ENCODE measurements at places on chromosomes 2 and 18.

GRCh38 chr18:70576276-70577022 lies 287.6 kb downstream of the SOCS6 start:
- DNase-seq, result no peak

GRCh38 chr2:150690261-150690660 lies 202.8 kb upstream of the RND3 start:
- DNase-seq, result no peak

GRCh38 chr2:30769891-30770462 lies 37.3 kb downstream of the CAPN13 start:
- no peak for DNase-seq

- DNase-seq, result no peak
Measured at GRCh38 chr18:12766986-12767433, 64.2 kb downstream of the PSMG2 start.

DNA sequence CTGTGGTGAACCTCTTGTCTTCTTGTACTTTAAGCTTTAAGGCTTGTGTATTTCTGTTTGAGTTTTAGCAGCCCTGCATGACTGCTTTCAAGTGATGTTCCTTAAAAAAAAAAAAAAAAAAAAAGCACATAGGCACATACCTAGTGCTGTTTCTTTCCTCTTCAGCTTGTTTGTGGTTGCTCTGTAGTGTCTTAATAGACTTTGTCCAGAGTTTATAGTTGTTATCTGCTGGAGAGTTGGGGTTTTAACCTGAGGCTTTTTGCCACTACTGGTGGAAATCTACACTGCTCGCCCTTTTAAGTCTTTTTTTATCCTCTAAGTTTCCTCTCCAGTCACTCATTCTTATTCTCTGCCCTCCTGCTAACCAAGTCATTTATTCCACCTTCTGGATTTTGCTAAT lies 34.5 kb downstream of the AGFG1 start:
- no peak for DNase-seq

- DNase-seq, result no peak
Measured at GRCh38 chr18:24128700-24129099, 10.2 kb upstream of the CABYR start.

- no peak for DNase-seq
Measured at GRCh38 chr2:164954954-164955701, at the start of gene SLC38A11. Gene SLC38A11, minus strand, starts transcription at chr2:164955525. Its CDS starts 278 bp downstream, at chr2:164955247.

GRCh38 chr2:192604295-192604694 lies 409.6 kb upstream of the TMEFF2 start:
- no peak for DNase-seq

DNA sequence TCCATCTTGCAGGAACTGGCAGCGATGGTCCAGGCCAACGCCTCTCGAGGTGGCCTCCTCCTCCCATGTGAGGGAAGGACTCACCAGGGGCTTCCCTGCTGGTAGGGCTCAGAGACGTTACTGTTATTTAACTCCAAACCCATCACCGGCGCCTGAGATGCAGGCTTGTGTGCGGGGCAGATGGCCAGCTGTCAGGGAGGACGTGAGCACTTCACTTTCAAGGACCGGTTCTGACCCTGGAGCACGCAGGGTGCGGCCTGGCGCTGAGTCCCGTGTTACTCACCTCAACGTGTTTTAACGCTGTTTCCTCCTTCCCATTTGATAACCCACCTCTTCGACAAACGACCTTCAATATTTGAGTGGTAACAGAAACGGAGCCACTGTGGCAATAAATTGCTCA lies 350.2 kb downstream of the ZNF516 start:
- no peak for DNase-seq

DNA sequence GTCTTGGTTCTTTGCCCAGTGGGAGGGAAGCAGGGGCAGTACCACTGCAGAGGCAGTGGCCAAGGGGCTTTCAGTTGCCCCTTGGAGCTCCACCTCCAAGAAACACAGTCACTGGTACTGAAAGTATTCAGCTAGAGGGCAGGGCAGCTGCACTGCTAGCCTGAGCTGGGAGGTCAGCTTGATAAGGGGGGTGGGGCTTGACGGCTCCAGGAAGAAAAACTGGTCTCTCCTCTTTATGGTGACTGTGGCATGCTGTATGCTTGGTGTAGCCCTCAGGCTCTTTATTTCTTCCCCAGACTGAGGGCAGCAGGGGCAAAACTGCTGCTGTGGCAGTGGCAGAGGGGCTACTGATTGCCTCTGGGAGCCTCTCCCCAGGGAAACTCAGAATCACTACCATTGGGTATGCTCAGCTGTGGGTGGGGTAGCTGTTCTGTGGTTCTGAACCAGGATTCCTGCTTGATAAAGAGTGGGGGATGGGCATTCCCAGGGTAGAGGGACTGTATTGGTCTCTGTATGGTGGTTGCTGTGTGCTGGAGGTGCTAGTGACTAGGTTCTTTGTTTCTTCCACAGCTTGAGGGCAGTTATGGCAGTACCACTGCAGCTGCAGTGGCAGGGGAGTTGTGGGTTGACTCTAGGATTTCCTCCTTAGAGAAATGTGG lies 134.6 kb upstream of the SCN7A start:
- no peak for DNase-seq

DNA sequence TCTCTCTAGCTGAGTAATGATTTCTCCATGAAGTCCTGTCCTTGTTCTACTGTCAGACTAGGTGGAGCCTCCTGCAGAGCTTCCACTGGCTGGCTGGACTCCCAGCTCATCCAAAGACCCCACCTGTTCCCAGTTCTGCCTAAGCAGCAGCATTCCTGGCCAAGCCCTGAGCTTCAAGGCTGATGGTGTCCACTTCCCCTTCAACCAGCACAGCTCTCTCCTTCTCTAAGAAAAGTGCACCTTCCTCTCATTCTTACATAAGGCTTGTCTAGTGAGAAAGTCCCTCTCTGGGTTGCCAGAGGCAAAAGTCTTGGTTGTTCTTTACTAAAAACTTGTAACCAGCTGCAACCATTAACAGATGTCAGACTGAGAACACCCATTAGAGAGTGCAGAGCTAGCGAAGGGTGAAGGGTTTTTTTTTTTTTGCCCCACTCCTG lies 58.9 kb downstream of the CXCR4 start:
- DNase-seq, result no peak

DNA sequence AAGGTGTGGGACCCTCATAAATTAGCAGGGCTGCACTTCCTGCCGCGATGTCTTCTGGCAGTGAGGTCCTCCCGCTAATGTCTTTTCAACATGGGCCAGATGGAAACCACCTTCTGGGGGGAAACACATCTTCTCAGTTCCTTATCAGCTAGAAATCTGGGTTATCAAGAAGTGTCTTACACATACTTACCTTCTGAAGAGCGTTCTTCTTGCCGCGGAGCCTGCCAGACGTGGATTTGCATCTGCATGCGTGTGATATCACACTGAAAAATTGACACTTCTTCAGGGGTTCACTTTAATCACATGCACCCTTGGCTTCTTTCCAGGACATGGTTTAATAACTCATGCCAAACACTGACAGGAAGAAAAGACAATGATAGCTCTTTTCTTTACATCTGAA lies 163.5 kb upstream of the SOX11 start:
- DNase-seq, result no peak

GRCh38 chr2:176106581-176107539 lies at the start of gene HOXD11:
Gene HOXD11, plus strand, starts transcription at chr2:176107280. Its CDS starts 76 bp downstream, at chr2:176107356.
- DNase-seq, result no peak

GRCh38 chr2:119059287-119059686 lies 99.3 kb downstream of the C1QL2 start:
- DNase-seq, result no peak

GRCh38 chr2:167134381-167135072 lies 246.2 kb downstream of the XIRP2 start:
- peak; percentile 53 for DNase-seq

DNA sequence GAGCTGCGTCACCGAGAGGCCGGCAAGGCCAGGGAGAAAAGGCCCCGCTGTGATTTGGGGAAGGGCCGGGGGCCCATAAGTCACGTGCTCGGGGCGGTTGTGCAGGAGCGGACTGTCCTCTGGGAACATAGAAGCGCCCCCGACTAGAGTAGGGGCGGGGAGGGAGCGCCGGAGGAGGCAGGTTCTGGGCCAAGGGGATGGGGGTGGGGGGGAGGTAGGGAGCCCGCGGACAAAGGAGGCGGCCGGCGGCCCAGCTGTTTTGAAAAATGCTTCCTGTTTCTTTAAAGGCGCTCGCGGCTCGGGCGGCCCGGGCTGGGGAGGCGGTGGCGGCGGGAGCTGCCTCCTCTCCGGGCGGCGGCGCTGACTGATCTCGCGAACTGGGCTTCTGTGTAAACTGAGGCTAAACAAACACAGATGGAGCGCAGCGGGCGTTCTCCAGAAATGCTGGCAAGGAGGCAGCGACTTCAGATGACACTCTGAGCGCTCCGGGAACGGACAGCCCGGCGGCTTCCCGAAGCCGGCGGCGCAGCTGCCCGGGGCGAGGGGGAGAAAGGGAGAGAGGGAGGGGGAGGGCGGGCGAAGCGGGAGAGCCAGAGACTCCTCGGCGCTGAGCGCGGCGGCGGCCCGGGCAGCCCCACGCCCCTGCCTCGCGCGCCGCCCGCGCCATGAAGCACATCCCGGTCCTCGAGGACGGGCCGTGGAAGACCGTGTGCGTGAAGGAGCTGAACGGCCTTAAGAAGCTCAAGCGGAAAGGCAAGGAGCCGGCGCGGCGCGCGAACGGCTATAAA lies at the start of gene ATOH8:
Gene ATOH8 (plus strand): TSS at position 467 of the 788 bp plus-strand sequence. CDS start 199 bp downstream, at position 666.
- DNase-seq, result no peak

DNA sequence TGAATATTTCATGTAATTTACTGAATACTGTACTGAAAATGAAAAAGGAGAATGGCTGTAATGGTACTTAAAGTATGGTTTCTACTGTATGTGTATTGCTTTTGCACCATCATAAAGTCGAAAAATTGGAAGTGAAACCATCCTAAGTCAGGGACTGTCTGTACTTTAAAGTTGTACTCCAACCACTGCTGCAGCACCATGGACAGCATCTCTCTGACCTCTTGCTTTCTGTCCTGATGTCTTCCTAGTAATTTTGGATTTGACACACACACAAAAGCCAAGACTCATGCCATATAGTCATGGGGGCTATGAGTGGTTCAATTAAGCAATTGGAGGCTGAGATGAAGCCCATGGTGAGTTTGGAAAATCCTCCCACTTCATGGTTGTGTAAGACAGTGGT lies 256.3 kb upstream of the PKDCC start:
- DNase-seq, result peak; percentile 7

DNA sequence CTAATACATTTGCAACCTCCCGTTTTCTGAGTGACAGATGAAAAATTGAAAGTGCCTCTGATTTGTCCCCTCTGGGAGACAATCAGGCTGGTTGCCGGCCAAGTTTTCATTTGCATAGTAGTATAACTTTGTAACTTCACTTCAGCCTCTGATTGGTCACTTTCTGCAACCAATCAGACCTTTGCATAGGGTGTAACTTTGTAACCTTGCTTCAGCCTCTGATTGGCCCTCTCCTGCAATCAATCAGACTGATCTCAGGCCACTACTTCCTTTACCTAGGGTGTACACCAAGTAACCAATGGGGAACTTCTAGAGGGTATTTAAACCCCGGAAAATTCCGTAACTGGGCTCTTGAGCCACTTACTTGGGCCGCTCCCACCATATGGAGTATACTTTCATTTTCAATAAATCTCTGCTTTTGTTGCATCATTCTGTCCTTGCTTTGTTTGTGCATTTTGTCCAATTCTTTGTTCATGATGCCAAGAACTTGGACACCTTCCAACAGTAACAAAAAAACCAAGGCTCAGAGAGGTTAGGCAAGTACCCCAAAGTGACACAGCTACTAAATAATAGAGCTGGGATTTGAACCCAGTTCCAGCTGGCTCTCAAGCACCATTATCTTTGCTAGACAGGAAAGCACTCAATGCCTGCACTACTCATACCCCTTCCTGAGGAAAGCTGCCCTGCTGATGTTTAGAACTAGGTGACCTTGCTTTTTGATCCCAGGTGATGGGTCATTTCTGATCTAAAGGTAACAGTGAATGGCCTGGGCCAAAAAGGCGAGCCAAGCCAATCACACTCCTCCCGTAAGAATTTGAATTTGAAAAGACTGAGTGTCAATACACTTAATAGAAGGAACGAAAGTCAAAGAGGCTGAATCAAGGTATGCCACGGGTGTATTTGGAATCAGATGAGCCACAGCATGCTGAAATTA lies 10.9 kb upstream of the MYOM1 start:
- no peak for DNase-seq

DNA sequence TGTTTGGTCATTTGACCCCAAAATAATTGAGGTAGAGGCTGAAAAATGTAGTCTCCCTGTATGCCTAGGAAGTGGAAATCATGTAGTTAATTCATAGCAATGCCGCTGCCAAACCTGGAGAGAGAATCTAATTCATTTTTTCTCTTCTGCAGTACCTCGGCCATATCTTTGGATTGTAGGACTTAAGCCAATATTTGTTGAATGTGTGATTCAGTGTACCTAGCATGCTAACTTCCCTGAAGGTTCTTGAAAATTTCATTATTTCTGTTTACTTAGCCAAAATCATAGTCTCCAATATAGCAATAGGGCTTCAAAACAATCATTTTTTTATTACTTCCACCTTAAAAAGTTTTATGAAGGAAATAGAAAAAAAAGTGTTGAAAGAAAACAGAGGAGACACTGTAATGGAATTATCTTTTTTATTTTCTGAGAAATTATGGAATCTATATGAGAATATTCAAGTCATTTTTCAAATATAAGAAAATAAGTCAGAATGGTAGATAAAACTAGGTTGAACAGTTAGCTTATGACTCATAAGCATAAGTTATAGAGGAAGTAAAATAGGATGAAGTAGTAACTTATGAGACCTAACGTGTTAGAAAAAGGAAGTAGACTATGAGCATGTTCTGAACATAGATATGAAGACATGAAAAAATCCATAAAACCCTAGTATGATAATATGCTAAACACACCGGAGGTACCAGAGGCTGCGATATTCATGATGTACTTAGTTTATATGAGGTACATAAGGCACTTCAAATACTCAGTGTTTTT lies 35.2 kb upstream of the CDH19 start:
- no peak for DNase-seq

DNA sequence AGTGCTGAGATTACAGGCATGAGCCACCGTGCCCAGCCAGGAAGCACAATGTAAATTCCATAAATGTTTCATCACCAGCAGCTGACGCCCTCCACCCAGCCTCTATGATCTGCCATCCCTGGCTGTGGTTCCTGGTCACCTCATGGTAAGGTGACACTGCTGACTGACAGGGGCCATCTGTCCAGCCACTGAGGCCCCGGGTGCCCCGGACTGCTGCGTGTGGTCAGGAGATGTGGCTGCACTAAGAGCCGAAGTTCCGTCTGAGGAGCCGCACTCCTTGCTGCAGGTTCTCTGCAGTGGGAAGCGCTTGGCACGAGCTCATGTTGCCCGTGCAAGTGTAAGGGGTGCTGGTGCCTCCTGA lies 10.9 kb downstream of the NTSR2 start:
- DNase-seq, result no peak

DNA sequence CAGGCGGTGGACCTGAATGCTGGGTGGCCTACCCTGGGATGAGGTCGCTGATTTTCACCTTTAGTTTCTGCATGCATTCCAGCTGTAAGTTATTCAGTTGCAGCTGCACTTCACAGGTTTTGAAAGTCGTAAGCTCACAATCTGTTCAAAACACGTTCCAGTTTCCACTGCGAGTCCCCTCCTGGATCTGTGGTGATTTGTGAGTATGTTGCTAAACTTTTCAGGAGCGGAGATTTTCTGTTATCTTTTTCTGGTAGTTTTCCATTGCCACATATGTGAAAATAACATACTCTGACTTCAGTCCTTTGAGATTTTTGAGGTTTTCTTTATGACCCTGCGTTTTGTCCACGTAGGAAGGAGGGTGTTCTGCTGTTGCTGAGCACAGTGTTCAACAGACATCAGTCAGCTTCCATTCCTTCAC lies 102.1 kb downstream of the SNTG2 start:
- peak; percentile 61 for DNase-seq

- DNase-seq, result no peak
Measured at GRCh38 chr2:33062665-33063250, 116.0 kb downstream of the LTBP1 start.

GRCh38 chr18:40752316-40752715 lies 1202.7 kb upstream of the PIK3C3 start:
- DNase-seq, result peak; percentile 2

GRCh38 chr18:57195341-57195740 lies 48.5 kb downstream of the BOD1L2 start:
- no peak for DNase-seq

All from skeletal muscle cell (primary cell).